Central memory CD8-positive, alpha-beta T cell (primary cell): ENCODE measurements at places on chromosomes 3 and 15.

DNA sequence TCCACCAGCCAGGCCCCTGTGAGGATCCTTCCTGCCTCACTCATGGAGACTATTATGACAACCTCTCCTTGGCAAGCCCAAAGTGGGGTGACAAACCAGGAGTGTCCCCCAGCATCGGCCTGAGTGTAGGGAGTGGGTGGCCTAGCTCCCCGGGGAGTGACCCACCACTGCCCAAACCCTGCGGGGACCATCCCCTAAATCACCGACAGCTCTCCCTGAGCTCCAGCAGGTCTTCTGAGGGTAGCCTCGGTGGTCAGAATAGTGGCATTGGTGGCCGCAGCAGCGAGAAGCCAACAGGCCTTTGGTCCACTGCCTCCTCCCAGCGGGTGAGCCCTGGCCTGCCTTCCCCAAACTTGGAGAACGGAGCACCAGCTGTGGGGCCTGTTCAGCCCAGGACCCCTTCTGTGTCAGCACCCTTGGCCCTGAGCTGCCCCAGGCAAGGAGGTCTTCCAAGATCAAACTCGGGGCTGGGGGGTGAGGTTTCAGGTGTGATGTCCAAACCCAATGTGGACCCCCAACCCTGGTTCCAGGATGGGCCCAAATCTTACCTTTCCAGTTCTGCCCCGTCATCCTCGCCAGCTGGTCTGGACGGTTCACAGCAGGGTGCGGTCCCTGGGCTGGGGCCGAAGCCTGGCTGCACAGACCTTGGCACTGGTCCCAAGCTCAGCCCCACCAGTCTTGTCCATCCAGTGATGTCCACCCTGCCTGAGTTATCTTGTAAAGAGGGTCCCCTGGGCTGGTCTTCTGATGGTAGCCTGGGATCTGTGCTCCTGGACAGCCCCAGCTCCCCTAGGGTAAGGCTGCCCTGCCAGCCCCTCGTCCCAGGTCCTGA lies 1.0 kb downstream of the LIMD1 start:
- H3K27me3 ChIP-seq, result no peaks in the 10 kb centered on the region
- no peak for DNase-seq
- peak overlapping the region; percentile 92 for H3K27ac ChIP-seq
- H3K4me3 ChIP-seq, result peak overlapping the region; percentile 82
- peaks cover 71% of the 10 kb centered on the region for H3K4me1 ChIP-seq
- H3K36me3 ChIP-seq, result peaks cover 17% of the 10 kb centered on the region

GRCh38 chr3:61008998-61009380 lies 242.3 kb downstream of the FHIT start:
- H3K27me3 ChIP-seq, result no peaks in the 10 kb centered on the region
- no peak overlapping the region for H3K4me3 ChIP-seq
- H3K36me3 ChIP-seq, result no peaks in the 10 kb centered on the region
- DNase-seq, result no peak

- H3K36me3 ChIP-seq, result no peaks in the 10 kb centered on the region
- H3K4me3 ChIP-seq, result no peak overlapping the region
- DNase-seq, result no peak
- H3K27me3 ChIP-seq, result no peaks in the 10 kb centered on the region
Measured at GRCh38 chr3:143276592-143276991, 157.0 kb downstream of the CHST2 start.

- DNase-seq, result no peak
- no peaks in the 10 kb centered on the region for H3K27me3 ChIP-seq
- H3K4me1 ChIP-seq, result no peaks in the 10 kb centered on the region
- H3K4me3 ChIP-seq, result no peak overlapping the region
- peaks cover 1% of the 10 kb centered on the region for H3K36me3 ChIP-seq
- H3K27ac ChIP-seq, result no peak overlapping the region
Measured at GRCh38 chr15:94930441-94930840, 699.1 kb downstream of the MCTP2 start.

GRCh38 chr3:58065700-58066167 lies 57.5 kb downstream of the FLNB start:
- no peak overlapping the region for H3K4me3 ChIP-seq
- peaks cover 7% of the 10 kb centered on the region for H3K4me1 ChIP-seq
- no peaks in the 10 kb centered on the region for H3K27me3 ChIP-seq
- no peak overlapping the region for H3K27ac ChIP-seq
- no peaks in the 10 kb centered on the region for H3K36me3 ChIP-seq
